ENCODE measurements at places on chromosomes 1 and 21. TPM values are rescaled to one million over a fixed set of nuclear protein-coding genes. Genes with fewer than 3 reads are reported as not detected.

GRCh38 chr1:99565606-99566289 lies 80.2 kb upstream of the PALMD start:
- no peak for DNase-seq

DNA sequence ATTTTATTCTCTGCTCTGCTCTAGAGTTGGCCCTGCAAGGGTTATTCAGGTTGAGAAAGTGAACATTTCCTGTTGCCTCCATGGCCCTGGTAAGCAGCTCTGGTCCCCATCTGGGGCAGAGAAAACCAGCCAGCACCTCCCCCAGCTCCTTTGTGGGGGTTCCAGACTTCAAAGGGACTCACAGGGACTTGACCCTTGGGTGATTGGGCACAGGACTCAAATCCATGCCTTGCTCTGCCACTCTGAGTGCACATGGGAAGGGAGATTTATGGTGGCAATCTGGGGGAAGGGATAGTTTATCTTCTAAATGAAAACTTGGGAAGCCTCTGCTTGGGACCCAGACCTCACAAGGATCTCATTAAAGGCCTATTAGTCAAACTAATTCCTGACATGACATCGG lies 212.8 kb downstream of the FOXD2 start:
- DNase-seq = no peak

GRCh38 chr1:27535386-27535785 lies 45.4 kb upstream of the WASF2 start:
- no peak for DNase-seq

Gene COL24A1
- not detected for total RNA-seq

Gene LYST
- total RNA-seq = 7.8 TPM

Gene RGS1
- not detected for total RNA-seq

Gene KRTAP22-1
- not detected for total RNA-seq

DNA sequence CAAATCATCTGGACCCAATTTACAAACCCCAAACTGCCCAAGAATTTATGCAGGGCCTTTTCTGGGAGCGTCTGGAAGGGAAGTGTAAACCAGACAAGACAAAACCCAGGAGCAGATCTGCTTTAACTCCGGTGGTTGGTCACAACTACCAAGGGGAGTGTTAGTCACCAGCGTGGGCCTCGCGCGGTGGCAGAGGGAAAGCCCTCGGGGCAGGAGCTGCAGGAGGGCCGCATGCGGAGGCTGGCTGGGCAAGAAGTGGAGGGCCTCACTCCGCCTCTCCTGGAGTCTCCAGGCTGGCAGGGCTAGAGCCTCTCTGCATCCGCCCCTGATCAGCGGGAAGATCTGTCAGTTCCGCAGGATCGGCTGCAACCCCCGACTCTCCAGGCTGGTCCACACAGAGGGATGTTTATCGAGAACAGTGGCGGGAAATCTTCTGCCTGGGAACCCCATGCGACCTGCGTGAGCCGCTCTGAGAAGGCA lies 2.0 kb downstream of the COL24A1 start:
- DNase-seq = peak; percentile 38

DNA sequence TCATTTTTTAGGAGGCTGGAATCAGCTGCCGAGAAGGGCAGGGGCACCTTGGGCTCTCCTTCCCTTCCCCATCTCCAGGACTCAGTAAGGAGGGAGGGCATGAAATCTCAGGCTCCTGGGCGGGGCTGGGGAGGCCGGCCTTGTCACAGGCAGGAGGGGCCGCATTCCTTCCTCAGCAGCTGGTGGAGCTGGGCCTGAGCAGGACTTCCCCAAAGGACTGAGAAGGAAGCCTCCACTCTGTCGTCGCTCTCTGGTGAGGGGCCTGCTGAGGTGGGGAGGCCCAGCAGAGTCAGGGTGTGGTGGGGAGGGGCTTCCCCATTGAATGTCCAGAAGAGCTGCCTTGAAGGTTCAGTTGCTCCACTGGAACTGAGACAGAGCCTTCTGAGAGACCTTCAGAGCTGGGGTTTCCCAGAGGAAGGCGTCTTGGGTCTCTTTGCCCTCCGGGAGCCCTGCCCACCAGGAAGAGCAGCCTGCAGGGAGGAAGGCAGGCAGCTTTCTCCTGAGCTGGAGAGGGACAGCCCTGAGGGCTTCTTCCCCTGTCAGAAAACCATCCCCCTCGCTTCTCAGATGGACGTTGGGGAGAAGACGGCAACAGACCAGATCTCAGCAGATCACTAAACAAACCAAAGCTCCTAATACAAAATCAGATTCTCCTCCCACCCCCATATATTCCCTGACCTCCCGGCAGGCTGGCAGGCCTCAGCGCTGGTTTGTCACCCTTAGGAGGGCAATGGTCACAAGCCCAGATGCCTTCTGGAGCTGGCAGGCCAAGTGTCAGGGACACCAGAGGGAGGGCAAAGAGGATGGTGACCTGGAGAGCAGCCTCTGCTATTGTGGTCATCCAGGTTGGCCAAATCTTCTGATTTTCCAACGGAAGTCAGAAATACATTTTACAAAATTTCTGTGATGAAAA lies 10.7 kb downstream of the KCNA10 start:
- DNase-seq = no peak

Gene LCE2A
- total RNA-seq = not detected

Gene SPRR2F
- total RNA-seq = not detected

DNA sequence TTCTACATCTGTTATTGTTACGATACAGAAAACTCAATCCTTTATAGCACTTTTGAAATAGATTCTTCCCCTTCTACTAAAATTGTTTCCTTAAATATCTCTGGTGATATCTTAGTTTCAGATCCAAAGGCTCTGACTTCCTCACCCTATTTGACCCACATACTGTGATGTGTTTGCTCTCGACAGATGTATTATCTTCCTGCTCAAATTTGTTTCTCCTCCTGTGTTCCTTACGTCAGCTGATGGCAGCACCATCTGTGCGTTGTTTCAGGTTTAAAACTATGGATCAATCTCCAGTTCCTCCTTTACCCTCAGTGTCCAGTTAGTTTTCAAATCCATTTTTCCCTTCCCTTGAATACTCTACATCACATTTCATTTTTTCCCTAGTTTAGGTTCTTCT lies 274.4 kb downstream of the RYR2 start:
- DNase-seq = no peak

GRCh38 chr1:21641967-21642739 lies 27.0 kb downstream of the RAP1GAP start:
- no peak for DNase-seq

Gene TMEM125
- total RNA-seq = not detected

Gene PTGFR
- total RNA-seq = 11.1 TPM

Data from MG63 (cell line).